ENCODE measurements at places on chromosomes 1 and 21. TPM values are rescaled to one million over a fixed set of nuclear protein-coding genes. Genes with fewer than 3 reads are reported as not detected.

Gene AGTRAP
- 6.1 TPM for total RNA-seq

Gene KDM1A
- 301 TPM for total RNA-seq

Gene ANKRD35
- 2.1 TPM for total RNA-seq

Gene CELA3B
- total RNA-seq, result not detected

Gene VASH2
- 59.8 TPM for total RNA-seq

GRCh38 chr21:27805696-27806095, 838.8 kb upstream of the ADAMTS5 start:
- no peak overlapping the region for H3K27ac ChIP-seq
- H3K4me1 ChIP-seq, result no peaks in the 10 kb centered on the region
- no peaks in the 10 kb centered on the region for H3K36me3 ChIP-seq

DNA sequence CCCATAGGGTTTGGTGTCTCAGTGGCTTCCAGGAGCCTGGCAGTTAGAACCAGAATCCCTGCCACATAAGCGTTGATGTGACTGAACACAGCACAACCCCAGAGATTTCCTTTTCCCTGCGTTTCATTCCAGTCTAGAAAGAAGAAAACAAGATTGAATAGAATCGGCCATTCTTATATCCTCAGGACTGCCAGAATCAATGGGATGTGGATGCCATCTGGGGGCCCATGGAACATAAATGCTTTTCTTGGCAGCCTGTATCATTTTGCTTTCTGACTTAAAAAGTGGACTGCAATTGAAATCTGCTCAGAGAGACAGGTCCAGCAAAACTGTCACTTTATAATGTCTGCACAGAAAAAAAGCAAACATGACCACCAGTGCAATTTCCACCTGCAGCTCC, 80.3 kb downstream of the DISC1 start:
- no peaks in the 10 kb centered on the region for H3K27me3 ChIP-seq
- no peak for DNase-seq
- no peak overlapping the region for H3K27ac ChIP-seq
- no peaks in the 10 kb centered on the region for H3K36me3 ChIP-seq

- no peak for DNase-seq
- H3K4me1 ChIP-seq, result peaks cover 10% of the 10 kb centered on the region
- peaks cover 3% of the 10 kb centered on the region for H3K27me3 ChIP-seq
- no peak overlapping the region for H3K27ac ChIP-seq
- peak overlapping the region; percentile 15 for H3K4me3 ChIP-seq
These were observed 184.2 kb downstream of the MATN1 start for GRCh38 chr1:30538993-30539867.

GRCh38 chr1:152436593-152437496, 22.8 kb upstream of the CRNN start:
- no peak for DNase-seq
- H3K27ac ChIP-seq, result no peak overlapping the region
- peaks cover 3% of the 10 kb centered on the region for H3K27me3 ChIP-seq
- H3K4me3 ChIP-seq, result no peak overlapping the region
- H3K4me1 ChIP-seq, result no peaks in the 10 kb centered on the region

DNA sequence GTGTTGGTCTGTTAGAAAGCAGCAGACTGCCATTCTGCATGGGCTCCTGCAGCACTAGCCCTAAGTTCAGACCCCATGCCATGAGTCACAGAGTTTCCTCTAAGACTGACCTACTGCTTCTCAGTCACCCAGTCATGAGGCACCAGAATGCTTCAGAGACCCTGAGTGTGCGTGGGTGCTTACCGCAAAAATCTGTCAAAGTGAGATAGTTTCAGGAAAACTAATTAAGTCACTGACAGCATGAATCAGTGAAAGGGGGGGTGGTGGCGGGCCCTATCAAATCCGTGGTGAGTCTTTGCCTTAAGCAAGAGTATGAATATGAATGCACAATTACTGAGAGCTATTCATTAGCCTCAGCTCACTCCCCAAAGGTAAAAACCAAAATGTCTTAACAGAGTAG, 98.1 kb downstream of the KCTD3 start:
- no peaks in the 10 kb centered on the region for H3K36me3 ChIP-seq
- no peak overlapping the region for H3K27ac ChIP-seq
- peaks cover 7% of the 10 kb centered on the region for H3K4me1 ChIP-seq
- DNase-seq, result no peak
- no peak overlapping the region for H3K4me3 ChIP-seq

Measured in glutamatergic neuron (in vitro differentiated cells).